Naive thymus-derived CD4-positive, alpha-beta T cell (primary cell): ENCODE measurements at places on chromosomes 6 and 20. TPM values are rescaled to one million over a fixed set of nuclear protein-coding genes. Genes with fewer than 3 reads are reported as not detected.

ALDH8A1 gene
- not detected for polyA plus RNA-seq

FABP7 gene
- not detected for polyA plus RNA-seq

BMP6 gene
- not detected for polyA plus RNA-seq

RIPPLY2 gene
- not detected for polyA plus RNA-seq

C6orf58 gene
- polyA plus RNA-seq: not detected

SLC44A4 gene
- polyA plus RNA-seq: not detected
